Activated CD4-positive, alpha-beta T cell treated with anti-CD3 and anti-CD28 coated beads, Interleukin-2, amount 50 U/mL, for 48 hours (primary cell): ENCODE measurements at places on chromosomes 5 and 9.

- no peak for DNase-seq
These were observed 117.6 kb upstream of the ANKRD55 start for GRCh38 chr5:56350597-56351170.

DNA sequence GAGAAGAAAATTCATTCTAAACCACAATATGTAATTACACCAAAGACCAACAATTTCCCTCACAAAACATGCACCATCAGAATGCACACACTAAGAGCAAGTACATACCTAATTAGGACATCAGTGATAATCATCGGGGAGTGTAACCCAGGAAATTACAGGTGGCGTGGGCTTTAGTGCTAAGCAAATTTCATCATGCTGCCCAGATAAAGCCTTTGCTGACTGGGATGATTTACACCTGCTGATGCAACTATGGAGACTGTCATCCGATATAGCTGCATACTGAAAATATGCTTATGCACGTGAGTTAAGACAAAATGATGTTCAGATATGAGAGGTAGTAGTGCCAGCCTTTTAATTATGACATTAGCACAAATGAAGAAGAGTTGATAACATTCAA, 123.2 kb downstream of the DCP2 start:
- no peak for DNase-seq

DNA sequence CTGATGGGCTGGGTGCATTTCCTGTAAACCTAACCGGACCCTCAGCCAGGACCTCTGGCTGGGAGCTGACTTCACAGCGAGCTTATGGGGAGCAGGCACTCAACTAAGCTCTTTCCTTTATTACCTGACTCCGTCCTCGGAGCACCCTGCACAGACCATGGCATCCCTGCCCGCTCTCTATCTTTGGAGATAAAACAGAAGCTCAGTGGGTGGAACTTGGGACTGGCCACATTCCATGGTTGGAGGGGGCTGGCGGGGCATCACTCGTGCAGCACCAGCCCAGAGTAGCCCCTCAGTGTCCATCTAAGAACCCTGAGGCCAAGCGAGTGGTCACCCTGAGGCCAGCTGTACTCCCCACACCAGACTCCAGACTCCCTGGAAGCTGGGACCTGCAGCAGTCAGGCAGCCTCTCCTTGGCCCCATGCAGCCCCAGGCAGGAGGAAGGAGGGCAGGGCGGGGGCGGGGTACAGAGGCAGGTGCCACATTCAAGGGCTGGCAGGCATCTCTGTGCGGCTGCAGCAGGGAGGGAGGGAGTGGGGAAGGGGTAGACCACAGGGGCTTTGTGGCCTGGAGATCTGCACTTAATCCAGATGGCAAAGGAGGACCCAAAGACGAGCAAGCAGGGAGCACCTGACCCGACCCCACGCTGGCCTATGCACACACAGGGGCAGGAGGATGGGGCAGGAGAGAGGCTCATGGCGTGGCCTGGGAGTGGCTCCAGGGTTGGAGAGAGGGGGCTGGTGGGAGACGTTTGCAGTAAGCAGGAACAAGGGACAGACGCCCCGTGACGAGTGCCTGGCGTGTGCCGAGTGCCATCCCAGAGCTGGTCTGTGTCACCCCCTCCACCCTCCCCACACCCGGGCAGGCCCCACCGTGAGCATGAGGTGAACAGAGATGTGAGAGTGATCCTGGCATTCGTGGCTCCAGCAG, 26.1 kb downstream of the GLT6D1 start:
- DNase-seq = no peak

- no peak for DNase-seq
These were observed 12.2 kb downstream of the CEP72 start for GRCh38 chr5:624118-624950.

- DNase-seq = no peak
These were observed 366.3 kb upstream of the ADAMTS16 start for GRCh38 chr5:4773827-4774317.

- DNase-seq = no peak
These were observed 36.1 kb upstream of the SLC2A8 start for GRCh38 chr9:127360829-127361228.

- DNase-seq = no peak
These were observed 96.4 kb upstream of the TAF11L2 start for GRCh38 chr5:17401470-17402288.

DNA sequence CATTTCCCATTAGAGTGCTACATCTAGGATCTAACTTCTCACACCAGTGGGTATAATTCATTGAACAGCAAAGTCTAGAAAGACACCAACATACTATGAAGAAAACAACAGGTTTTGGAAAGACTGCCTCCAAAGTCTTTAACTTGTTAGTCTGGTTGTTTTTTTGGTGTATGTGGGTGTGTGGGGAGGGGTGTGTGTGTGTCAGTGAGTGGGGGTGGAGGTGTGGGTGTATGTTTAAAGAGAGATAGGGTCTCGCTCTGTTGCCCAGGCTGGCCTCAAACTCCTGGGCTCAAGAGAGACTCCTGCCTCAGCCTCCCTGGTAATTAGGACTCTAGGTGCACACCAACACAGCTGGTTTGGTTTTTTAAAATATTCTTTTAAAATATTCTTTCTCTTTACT, 59.7 kb downstream of the AP3B1 start:
- no peak for DNase-seq

DNA sequence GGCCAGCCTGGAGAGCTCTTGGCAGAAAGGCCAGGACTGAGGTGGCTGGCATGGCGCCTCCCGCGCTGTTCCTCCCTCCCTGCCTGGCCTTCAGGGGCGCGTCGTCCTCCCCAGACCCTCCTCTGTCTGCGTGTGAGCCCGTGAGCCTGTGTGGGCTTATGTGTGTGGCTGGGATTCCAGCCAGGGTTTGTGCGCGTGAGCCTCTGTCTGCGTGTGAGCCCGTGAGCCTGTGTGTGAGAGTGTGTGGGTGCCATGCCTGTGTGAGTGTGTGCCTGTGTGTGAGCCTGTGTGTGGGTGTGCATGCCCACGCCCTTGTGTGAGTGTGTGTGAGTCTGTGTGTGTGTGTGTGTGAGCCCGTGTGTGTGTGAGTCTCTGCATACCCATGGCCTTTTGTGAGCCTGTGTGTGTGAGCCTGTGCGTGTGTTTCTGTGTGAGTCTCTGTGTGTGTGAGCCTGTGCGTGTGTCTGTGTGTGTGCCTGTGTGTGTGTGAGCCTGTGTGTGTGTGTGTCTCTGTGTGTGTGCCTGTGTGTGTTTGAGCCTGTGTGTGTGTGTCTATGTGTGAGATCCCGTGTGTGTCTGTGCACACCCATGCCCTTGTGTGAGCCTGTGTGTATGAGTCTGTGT, 13.0 kb downstream of the RXRA start:
- DNase-seq = no peak

- DNase-seq = no peak
These were observed 14.1 kb downstream of the NDUFA8 start for GRCh38 chr9:122145592-122145863.

DNA sequence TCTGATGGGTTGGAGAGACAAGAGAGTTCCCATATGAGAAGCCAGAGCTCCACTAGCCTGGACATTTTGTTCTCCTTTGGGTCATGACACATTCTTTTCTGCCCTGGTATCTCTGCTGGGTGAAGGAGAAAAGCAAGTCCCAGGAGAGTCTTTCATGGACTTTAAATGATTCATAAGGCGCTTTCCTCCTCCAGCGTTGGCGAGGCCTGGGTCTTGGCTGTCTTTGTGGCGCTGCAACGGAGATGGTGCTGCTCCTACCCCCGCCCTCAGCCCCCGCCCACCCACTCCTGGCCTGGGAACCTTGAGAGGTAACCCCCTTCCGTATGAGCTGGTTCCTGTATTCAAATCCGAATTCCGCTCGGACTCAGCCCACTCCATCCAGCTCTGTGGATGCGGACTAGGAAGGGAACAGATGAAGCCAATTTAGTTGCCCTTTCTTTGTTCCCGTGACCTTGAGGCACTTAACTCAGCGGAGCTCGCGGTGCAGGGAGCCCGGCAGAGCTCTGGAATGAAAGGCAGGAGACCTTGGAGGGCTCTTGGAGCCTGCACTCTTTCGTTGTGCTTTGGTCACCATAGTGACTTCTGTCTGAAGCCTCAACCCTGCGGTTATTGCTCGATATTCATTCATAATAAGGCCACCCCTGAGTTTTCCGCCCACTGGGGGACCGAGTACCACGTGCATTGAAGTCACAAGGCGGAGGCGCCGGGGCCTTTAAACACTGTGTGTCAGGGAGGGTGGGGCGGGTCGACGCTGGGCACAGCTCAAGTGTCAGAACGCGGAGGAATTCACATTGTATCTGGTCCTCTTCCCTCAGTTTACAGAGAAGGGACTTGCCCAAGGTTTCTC, 14.0 kb upstream of the PWWP2A start:
- DNase-seq = no peak

GRCh38 chr5:136067422-136067821, 38.6 kb downstream of the TGFBI start:
- no peak for DNase-seq

GRCh38 chr5:112192866-112193265, 226.2 kb downstream of the EPB41L4A start:
- no peak for DNase-seq

GRCh38 chr9:31336386-31336785, 1048.1 kb upstream of the ACO1 start:
- no peak for DNase-seq

DNA sequence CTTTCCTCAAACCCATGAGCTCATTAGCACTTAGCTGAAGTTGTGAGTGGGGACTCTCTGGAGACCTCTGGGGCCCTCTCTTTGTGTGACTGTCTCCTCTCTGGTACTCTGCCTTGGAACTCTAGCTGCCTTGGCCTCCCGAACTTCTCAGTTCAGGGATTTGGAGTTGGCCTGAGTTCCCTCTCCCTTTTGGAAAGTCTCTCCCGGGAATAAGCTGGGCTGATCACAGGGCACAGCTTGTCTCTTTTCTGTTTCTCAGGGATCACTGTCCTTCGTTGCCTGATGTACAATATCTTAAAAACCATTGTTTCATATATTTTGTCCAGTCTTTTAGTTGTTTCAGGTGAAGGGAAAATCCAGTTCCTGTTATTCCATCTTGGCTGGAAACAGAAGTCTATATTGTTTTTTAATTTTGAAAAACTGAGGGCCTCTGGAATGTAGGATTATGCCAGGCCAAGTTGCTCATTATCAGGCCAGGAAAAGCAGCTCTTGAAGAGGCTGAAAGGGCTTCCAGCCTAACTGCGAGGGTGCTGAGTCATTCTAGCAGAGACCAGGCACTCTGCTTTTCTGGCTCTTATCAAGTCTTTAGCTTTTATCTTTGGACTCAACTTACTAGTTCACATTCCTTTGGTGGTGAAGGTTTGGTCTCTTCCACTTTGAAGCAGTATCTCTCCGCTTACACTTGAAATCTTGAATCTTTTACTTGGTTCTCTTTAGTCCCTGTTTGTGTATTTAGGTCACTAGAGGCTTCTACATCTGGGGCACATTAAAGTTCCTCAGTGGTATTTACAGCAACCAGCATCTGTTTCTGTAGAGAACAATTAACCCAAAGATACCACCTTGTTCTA, 8.4 kb upstream of the RGS3 start:
- no peak for DNase-seq

GRCh38 chr5:74198156-74198555, 442.4 kb downstream of the ENC1 start:
- no peak for DNase-seq

DNA sequence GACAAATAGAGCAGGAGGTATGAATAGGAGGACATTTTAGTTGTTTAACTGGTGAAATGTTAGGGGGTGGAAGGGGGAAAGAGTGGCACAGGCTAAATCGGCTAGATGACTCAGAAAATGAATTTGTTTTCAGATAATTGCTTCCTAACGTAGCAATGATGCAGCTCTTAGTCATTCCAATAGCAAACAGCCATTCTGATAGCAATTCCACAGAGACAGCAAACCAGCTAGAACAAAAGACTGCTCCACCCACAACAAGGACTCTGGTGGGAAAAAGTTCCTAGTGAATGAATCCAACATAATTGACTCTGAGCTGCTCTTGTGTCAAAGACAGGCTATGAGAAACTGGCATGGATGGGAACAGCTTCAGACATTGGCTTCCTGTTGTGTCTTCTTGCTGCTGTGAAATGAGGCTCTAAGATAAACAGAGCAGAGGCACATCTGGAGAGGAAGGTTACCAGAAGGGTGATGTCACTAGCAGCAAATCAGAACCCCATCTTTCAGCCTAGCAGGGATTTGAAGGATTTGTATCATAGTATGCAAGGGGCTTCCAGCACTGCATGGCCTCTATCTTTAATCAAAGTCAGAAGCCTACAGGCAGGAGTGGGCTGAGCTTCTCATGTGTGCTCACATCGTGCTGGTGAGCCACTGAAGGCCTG, 28.1 kb upstream of the F2RL1 start:
- DNase-seq = peak; percentile 17

DNA sequence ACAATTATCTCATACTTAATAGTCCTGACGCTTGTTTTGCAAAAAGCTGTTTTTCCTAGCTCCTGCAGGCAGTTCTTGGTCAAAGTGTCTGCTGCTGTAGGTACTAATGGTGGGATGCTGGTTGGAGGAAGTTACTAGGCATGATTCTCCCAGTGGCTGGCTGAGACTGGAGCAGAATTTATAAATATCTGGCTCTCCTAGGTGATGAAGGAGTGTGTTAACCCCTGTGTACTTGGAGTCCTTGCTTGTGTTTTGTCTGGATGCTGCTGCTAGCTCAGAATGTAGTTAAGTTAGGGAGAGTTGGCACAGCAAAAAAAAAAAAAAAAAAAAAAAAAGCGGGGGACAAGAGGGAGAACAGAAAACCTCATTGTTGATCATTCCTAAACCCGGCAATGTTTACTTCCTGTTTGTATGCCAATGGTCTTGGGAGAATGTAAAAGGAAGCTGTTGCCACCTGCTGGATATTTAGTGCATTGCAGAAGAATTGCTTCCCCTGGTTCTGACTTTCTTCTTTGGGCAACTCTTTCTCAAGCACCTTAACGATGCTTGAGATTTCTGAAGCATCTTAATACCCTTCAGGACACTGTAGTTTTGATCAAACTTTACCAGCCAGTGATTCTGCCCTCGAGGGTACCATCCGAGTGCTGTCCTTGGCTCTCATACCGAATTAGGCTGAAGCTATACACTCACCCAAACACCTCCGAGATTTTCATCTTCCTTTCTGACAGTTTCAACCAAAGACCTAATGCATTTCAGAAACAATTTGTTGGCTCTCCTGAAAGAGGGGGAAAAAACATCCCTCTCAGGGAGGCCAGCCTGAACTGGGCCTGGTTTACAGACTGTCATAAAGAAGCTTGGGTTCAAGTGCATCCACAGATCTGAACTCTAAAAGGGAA, 71.7 kb upstream of the WWC1 start:
- DNase-seq = peak; percentile 50

DNA sequence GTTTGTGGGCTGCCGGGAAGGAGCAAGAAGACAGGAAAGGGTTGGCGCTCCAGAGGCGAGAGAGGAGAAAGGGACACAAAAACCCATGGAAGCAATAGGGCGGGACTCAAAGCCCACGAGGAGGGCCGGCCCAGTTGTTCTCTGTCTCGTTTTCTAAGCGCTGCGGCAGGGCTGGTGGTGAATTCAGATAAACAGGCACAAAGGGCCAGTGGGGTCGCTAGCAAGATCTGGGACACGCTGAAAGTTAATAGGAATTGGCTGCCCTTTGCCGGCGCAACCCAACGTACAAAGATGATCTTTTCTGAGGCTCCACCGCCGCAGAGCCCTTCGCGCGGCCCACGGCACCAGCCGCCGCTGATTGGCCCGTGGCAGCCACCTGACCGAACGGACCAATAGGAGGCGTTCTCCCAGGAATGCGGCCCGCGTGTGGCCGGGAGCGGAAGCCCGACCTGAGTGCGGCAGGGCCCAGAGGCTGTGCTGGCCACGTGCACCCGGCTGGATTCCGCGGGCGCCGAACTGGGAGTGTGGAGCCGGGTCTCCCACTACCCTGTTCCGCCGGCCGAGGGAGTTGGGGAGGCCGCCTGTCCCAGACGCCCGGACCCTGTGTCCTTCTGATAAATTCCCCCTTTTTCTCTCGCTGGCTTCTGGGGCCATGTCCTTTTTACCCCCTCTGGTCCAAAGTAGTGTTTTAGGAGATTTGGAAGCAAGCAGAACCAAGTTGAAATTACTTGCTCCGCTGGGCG, 16.8 kb upstream of the NSD1 start:
- peak; percentile 87 for DNase-seq
